ENCODE measurements at places on chromosomes 2 and 18. TPM values are rescaled to one million over a fixed set of nuclear protein-coding genes. Genes with fewer than 3 reads are reported as not detected.

The SERPINB5 gene
- total RNA-seq, result 37.8 TPM

The IL36A gene
- total RNA-seq, result not detected

The ABCG5 gene
- not detected for total RNA-seq

The RAX gene
- not detected for total RNA-seq

The CDH19 gene
- total RNA-seq, result not detected

The SOCS6 gene
- 20.6 TPM for total RNA-seq

Data from MG63 (cell line).